ENCODE measurements at places on chromosomes 1 and 21. TPM values are rescaled to one million over a fixed set of nuclear protein-coding genes. Genes with fewer than 3 reads are reported as not detected.

HTR6 gene
- polyA plus RNA-seq: not detected

TCHH gene
- polyA plus RNA-seq: not detected

TBX15 gene
- polyA plus RNA-seq: 0.69 TPM

IGSF5 gene
- 0.98 TPM for polyA plus RNA-seq

AMY1B gene
- polyA plus RNA-seq: not detected

CDC20 gene
- 0.38 TPM for polyA plus RNA-seq

TEX38 gene
- polyA plus RNA-seq: not detected

UTS2 gene
- not detected for polyA plus RNA-seq

PEAR1 gene
- 7.1 TPM for polyA plus RNA-seq

PPM1J gene
- 1.8 TPM for polyA plus RNA-seq

SPRR1A gene
- not detected for polyA plus RNA-seq

PLCH2 gene
- polyA plus RNA-seq: 0.08 TPM

ISG15 gene
- 34.4 TPM for polyA plus RNA-seq

AGMAT gene
- 0.12 TPM for polyA plus RNA-seq

OR2L13 gene
- polyA plus RNA-seq: not detected

S100A7 gene
- not detected for polyA plus RNA-seq

TAS1R3 gene
- 0.24 TPM for polyA plus RNA-seq

KCNE2 gene
- polyA plus RNA-seq: 0.07 TPM

LORICRIN gene
- polyA plus RNA-seq: not detected

CGN gene
- polyA plus RNA-seq: 0.18 TPM

LCE3E gene
- not detected for polyA plus RNA-seq

RGS8 gene
- polyA plus RNA-seq: not detected

FAM163A gene
- 0.28 TPM for polyA plus RNA-seq

MAP10 gene
- polyA plus RNA-seq: 1.6 TPM

OR2T29 gene
- polyA plus RNA-seq: not detected

KRTAP7-1 gene
- not detected for polyA plus RNA-seq

TRIM46 gene
- polyA plus RNA-seq: not detected

TSACC gene
- polyA plus RNA-seq: not detected

GPR61 gene
- not detected for polyA plus RNA-seq

VWA5B1 gene
- polyA plus RNA-seq: 0.04 TPM

FCER1G gene
- 40.0 TPM for polyA plus RNA-seq

METTL18 gene
- 5.7 TPM for polyA plus RNA-seq

IL19 gene
- polyA plus RNA-seq: not detected

FAM177B gene
- 0.27 TPM for polyA plus RNA-seq

TRIM17 gene
- 0.11 TPM for polyA plus RNA-seq

WDR64 gene
- not detected for polyA plus RNA-seq

CFAP126 gene
- polyA plus RNA-seq: not detected

VPS13D gene
- 32.1 TPM for polyA plus RNA-seq

IPO9 gene
- polyA plus RNA-seq: 9.8 TPM

FAM72A gene
- polyA plus RNA-seq: 0.46 TPM

SYDE2 gene
- 6.0 TPM for polyA plus RNA-seq

NUP210L gene
- polyA plus RNA-seq: not detected

RHD gene
- not detected for polyA plus RNA-seq

CFHR1 gene
- not detected for polyA plus RNA-seq

LRRC71 gene
- polyA plus RNA-seq: 0.06 TPM

CYP2J2 gene
- 45.6 TPM for polyA plus RNA-seq

DEPDC1 gene
- 0.04 TPM for polyA plus RNA-seq

SNAP47 gene
- 32.5 TPM for polyA plus RNA-seq

HRNR gene
- polyA plus RNA-seq: 0.04 TPM

SCCPDH gene
- 13.8 TPM for polyA plus RNA-seq

DOP1B gene
- polyA plus RNA-seq: 6.1 TPM

VPS45 gene
- 36.3 TPM for polyA plus RNA-seq

SMPDL3B gene
- polyA plus RNA-seq: not detected

BNIPL gene
- 0.65 TPM for polyA plus RNA-seq

NTMT2 gene
- polyA plus RNA-seq: 1.1 TPM

GRHL3 gene
- not detected for polyA plus RNA-seq

LDLRAD2 gene
- 4.0 TPM for polyA plus RNA-seq

LMX1A gene
- polyA plus RNA-seq: not detected

FMO1 gene
- 0.15 TPM for polyA plus RNA-seq

DNAJC28 gene
- polyA plus RNA-seq: 3.1 TPM

All from heart left ventricle (tissue), 16 donors.